ENCODE measurements at places on chromosomes 6 and 20. TPM values are rescaled to one million over a fixed set of nuclear protein-coding genes. Genes with fewer than 3 reads are reported as not detected.

Gene OPRM1
- polyA plus RNA-seq = not detected

Gene C6orf163
- 0.36 TPM for polyA plus RNA-seq

Gene BIRC7
- not detected for polyA plus RNA-seq

Gene ADGB
- polyA plus RNA-seq = not detected

Gene SLC32A1
- not detected for polyA plus RNA-seq

Gene FAM162B
- 2.3 TPM for polyA plus RNA-seq

Data from psoas muscle (tissue), 8 donors.